ENCODE measurements at places on chromosomes 12 and 14.

GRCh38 chr14:67221248-67221981, 19.8 kb upstream of the PALS1 start:
- no peak for DNase-seq

GRCh38 chr12:29270446-29270845, 110.5 kb downstream of the ERGIC2 start:
- no peak for DNase-seq

- no peak for DNase-seq
Measured at GRCh38 chr14:30002859-30003258, 75.2 kb upstream of the PRKD1 start.

DNA sequence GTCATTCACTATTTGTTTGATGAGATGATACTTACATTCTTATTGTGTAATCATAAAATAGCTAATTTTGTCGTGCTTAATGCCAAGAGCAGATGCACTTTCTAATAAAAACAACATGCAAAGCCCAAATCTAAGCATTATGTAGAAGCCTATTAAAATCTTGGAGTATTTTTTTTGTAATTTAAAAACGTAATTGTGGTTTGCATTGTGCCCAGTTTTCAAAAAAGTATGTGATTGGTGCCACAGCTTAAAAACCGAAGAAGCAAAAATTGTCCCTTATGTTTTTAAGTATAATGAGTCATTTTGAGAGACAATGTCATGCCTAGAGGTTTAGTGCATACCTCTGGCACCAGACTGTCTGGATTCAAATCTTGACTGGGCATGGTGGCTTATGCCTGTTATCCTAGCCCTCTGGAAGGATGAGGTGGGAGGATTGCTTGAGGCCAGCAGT, 464.8 kb upstream of the RGS6 start:
- no peak for DNase-seq

- DNase-seq: no peak
Measured at GRCh38 chr12:68432622-68433021, 100.5 kb upstream of the MDM1 start.

DNA sequence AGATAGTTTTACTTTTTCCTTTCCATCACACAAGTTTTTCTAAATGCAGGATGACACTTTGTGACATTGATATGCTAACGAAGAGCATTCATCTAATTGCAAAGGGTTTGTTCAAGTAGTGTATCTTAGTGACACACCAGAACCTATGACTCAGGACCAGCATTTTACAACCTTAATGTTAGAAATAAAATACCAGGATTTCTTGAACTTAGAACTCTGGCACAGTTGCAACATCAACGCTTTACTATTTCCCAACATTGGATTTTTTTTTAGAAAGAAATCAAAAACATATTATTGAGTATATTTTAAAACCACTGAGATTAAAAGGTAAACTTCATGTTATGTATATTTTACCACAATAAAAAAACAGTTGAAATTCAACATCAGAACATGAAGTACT, 17.9 kb upstream of the PLEKHG6 start:
- no peak for DNase-seq

- DNase-seq: no peak
Measured at GRCh38 chr12:124248941-124249825, 45.7 kb upstream of the RFLNA start.

DNA sequence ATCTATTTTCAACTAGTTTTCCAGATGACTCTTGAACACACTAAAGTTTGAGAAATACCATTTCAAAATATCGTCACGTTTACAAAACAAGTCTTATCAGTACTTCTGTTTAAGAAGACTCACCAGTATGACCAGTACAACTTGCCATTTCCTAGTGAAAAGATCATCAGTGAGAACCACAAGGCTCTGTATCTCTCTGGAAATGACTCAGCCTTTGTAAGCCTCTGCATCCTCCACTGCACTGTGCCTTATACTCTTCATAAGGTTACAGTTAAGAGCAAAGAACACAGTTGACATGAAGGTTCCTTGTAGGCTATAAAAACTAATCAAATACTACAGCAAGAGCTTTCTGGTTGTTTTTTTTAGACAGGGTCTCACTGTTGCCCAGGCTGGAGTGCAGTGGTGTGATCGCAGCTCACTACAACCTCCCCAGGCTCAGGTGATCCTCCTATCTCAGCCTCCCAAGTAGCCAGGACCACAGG, 5.7 kb upstream of the VTI1B start:
- no peak for DNase-seq

GRCh38 chr14:99155173-99156089, 116.6 kb downstream of the BCL11B start:
- no peak for DNase-seq

GRCh38 chr14:23941230-23941629, 12.3 kb upstream of the DHRS4 start:
- no peak for DNase-seq

DNA sequence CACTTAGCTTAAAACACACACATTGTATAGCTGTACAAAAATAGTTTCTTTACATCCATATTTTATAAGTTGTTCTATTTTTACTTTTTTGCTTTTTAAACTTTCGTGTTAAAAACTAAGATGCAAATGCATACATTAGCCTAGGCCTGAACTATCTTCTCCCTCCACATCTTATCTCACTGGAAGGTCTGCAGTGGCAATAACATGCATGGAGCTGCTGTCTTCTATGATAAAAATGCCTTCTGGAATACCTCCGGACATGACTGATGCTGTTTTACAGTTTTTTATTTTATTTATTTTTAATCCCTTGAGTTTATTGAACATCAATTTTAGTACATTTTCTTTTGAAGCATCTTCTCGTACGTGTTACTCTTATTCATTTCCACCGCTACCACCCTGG, 112.3 kb upstream of the TSPAN8 start:
- no peak for DNase-seq

DNA sequence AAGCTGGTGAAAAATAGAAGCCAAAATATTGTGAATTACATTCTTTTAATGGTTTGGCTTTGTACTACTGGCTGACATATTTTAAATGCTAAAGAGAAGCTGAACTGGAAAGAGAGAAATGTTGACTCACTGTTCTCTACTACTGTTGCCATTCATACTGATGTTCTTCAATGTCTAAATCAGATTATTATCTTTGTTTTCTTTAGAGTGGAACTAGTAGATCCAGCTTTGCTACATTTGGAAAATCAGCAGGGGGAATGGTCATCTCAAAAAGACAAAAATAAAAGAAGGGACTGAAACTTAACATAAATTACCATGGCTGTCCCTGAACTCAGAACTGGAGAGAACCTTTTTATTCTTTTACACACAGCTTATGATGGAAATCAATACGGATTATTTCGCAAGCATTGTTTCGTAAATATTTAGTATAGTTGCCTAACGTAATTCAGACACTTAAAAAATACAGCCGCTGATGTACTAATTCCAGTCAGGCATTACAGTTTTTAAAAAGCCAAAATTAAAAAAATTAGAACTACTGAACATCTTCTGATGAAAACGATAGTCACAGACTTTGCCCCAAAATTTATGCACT, 76.3 kb upstream of the OTX2 start:
- no peak for DNase-seq

GRCh38 chr12:3606128-3606527, 115.1 kb downstream of the PRMT8 start:
- no peak for DNase-seq

- DNase-seq: no peak
Measured at GRCh38 chr12:3333583-3333982, 157.4 kb upstream of the PRMT8 start.

Measured in SHP77 treated with DMSO at 0.1 percent for 48 hours (cell line).